ENCODE measurements at places on chromosomes 12 and 14. TPM values are rescaled to one million over a fixed set of nuclear protein-coding genes. Genes with fewer than 3 reads are reported as not detected.
A peak's percentile ranks its signal among the peaks of the same experiment; 100 is the strongest.

DNA sequence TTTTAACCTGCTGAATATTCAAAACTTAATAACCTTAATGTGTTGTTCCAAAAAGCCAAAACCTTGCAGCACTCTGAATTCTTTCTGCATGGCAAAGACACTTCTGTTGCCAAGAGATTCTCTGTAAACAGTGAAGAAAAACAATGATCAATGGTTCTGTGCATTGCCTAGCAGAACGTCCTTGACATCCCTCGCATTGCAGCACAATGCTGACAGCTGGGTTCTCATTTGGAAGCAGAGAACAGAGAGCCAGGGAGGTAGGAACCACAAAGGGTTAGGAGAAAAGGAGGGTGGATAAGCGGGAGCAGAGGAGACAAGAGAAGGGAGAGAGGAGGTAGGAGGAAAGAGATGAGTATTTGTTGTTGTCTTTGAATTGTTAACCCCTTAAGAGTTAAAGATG is 501.1 kb downstream of the NAV3 start:
- no peak for DNase-seq

The PDE6H gene
- not detected for polyA plus RNA-seq

- DNase-seq, result no peak
These were observed 1.8 kb downstream of the ELK3 start for GRCh38 chr12:96195845-96196451.

The NID2 gene
- 413 TPM for polyA plus RNA-seq

DNA sequence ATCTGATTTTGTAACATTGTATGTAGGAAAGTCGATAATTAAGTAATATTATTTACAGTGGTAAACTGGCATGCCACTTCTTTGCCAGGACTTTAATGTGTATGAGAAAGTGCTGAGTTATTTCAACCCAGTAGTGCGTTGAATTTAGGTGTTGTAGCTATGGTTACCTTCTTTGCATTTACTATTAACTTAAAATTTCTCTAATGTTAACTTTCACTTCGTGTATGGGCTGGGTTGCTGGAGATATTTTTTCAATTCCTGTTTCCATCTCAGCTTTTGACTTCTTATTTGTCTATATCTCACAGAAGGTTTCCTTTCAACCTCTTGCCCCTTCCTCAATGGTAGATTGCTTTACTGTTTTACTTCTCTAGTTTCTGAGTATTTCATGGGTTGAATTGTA is 1345.6 kb downstream of the FSCB start:
- DNase-seq, result no peak

DNA sequence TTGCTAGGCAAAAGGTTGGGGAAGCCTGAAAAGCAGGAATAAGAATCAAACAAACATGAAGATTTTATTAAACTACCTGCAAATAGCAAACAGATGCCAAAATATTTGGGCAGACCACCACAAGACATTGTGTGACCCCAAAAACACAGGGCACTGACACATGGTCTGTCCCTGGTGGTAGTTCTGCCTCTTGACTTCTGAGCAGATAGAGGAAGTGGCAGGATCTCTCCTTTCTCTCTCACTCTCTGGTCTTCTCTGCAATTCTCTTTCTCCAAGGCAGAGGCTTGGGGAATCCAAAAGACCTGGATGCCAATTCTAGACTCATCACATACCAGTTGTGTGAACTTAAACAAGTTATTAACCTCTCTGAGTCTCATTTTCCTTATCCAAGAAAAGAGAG is 4.3 kb upstream of the PTGDR start:
- no peak for DNase-seq

GRCh38 chr14:77979666-77980351 is 179.9 kb downstream of the ADCK1 start:
- DNase-seq, result no peak

DNA sequence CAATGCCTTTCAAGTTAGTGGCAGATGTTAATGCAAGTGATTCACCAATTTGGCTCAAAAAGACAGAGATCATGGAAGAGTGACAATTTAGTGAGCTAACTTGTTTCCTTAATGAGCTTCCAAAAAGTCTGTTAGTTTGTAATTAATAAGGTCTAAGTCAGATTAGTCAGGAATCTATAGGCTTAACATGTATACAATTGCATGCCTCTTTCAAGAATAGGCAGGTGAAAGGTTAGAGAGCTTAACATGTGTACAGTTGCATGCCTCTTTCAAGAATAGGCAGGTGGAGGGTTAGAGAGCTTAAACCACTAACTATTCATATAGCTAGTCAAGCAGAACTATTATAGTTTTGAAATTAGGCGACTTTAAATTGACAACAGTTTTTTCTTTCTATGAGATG is 663.8 kb downstream of the C12orf50 start:
- DNase-seq, result no peak

- no peak for DNase-seq
These were observed 33.4 kb downstream of the PLEKHG3 start for GRCh38 chr14:64737391-64738280.

DNA sequence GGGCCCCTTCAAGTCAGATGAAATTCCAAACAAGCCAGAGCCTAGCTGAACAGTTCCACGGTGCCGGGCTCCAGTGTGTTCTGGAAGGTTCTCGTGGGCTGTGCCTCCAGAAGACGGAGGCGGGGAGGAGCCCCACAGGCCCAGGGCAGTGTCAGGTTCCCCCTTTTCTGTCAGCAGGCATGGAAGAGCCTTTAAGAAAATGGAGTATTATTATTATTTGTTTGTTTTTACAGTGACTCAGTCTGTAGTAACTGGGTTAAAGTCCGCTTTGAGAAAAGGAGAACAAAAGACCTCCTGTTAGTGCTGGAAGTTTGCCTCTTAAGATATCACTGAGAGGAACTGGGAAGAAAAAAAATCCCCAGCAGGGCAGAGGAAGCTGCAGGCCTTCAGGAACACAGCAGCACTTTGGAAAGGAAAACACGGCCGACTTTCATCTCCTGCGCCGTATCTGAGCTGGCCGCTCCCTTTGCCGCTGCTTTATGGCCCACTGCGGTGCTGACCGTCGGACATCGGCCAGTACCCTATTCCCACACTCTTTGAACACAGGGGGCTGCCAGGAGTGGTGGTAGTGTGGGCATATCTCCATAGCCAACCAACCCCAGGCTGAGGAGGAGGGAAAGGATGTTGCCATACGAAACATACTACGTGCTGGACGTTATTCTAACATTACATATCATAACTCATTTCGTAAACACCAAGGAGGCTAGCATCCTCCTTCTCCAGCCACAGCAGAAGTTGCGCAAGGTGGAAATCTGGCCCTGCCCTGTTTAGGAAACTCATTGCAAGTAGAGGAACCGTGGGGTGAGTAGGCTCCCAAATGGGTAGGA is 194.0 kb downstream of the ZFP36L1 start:
- DNase-seq, result peak; percentile 86

All from AG04450 (cell line).